Small intestine (tissue), 16 donors: ENCODE measurements at places on chromosomes 16 and 17. TPM values are rescaled to one million over a fixed set of nuclear protein-coding genes. Genes with fewer than 3 reads are reported as not detected.

Gene OMG
- 1.3 TPM for polyA plus RNA-seq

DNA sequence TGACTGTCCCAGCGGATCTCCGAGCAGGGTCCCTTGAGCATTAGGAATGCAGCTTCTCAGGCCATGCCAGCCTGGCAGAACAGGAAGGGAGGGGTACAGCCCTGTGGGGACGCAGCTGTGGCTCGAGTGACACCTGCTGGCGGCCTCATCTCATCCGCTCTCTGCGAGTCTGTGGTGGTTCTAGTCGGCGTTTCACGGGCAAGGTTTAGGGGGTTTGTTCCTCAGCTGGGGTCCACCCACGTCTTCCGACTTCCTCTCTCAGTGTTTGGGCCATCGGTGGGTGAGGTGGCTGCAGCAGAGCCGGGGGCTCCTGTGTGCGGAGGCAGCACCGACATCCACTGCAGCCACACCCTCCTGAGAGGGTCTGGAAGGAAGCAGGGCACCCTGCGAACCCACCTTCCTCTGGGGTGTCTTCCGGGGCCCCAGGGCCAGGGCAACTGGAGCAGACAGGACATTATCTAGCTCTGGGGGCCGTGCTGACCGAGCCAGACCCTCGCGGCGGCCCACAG is 33.3 kb downstream of the JPH3 start:
- no peaks in the 10 kb centered on the region for H3K36me3 ChIP-seq
- DNase-seq: peak; percentile 69
- peaks cover 3% of the 10 kb centered on the region for H3K4me1 ChIP-seq
- H3K27ac ChIP-seq: no peak overlapping the region
- no peaks in the 10 kb centered on the region for H3K27me3 ChIP-seq
- H3K4me3 ChIP-seq: no peak overlapping the region

GRCh38 chr17:75981019-75981615 is 2.1 kb downstream of the TEN1 start:
- DNase-seq: no peak
- H3K27ac ChIP-seq: no peak overlapping the region
- peaks cover 3% of the 10 kb centered on the region for H3K4me1 ChIP-seq
- H3K4me3 ChIP-seq: no peak overlapping the region

DNA sequence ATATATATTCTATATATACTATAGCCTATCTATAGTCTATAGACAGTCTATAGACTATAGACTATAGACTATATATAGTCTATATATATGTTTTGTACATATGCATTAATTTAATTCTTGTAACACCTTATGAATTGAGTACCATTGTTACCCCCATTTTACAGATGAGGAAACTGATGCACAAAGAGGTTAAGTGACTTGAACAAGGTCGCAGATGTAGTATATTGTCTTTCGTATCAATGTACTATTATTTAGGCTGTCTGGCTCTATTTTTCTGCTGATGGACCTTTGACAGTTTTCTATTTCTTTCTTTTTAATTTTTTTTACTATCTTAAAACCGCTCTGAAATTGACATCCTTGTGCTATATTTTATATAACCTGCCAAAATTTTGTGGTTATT is 14.6 kb downstream of the LRRC36 start:
- no peak overlapping the region for H3K4me3 ChIP-seq
- no peaks in the 10 kb centered on the region for H3K36me3 ChIP-seq
- no peak overlapping the region for H3K27ac ChIP-seq
- H3K4me1 ChIP-seq: no peaks in the 10 kb centered on the region
- DNase-seq: no peak
- no peaks in the 10 kb centered on the region for H3K27me3 ChIP-seq

Gene SCARF1
- polyA plus RNA-seq: 8.9 TPM

Gene CTRB1
- 0.27 TPM for polyA plus RNA-seq

GRCh38 chr17:78865682-78866390 is 25.2 kb upstream of the USP36 start:
- no peaks in the 10 kb centered on the region for H3K36me3 ChIP-seq
- peak; percentile 83 for DNase-seq
- H3K27me3 ChIP-seq: no peaks in the 10 kb centered on the region
- H3K4me1 ChIP-seq: peaks cover 4% of the 10 kb centered on the region
- H3K4me3 ChIP-seq: no peak overlapping the region

DNA sequence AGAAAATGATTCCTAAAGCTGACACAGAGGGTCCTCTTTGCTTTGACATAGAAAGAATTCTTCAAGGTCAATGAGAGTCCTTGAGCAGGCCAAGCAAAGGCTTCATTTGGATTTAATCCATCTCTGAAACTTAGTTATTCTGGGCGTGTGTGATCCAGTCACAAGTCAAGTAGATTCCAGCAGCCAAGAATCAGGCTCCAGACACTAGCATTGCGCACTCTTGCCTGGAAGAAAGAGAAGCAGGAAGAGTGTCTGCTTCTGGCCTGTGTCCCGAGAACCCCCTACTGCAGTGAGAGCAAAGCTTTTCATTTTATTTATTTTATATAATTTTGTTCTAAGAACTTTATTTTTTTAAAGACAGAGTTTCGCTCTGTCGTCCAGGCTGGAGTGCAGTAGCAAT is 88.2 kb upstream of the CACNG5 start:
- peaks cover 15% of the 10 kb centered on the region for H3K36me3 ChIP-seq
- H3K27ac ChIP-seq: no peak overlapping the region
- no peak overlapping the region for H3K4me3 ChIP-seq
- no peaks in the 10 kb centered on the region for H3K27me3 ChIP-seq
- no peaks in the 10 kb centered on the region for H3K4me1 ChIP-seq

- no peaks in the 10 kb centered on the region for H3K4me1 ChIP-seq
- no peak overlapping the region for H3K4me3 ChIP-seq
- no peaks in the 10 kb centered on the region for H3K27me3 ChIP-seq
Observed at GRCh38 chr17:34365340-34365739, 2.3 kb upstream of the CCL1 start.

Gene MYH3
- 13.4 TPM for polyA plus RNA-seq
